Stimulated activated CD4-positive, alpha-beta T cell treated with anti-CD3 and anti-CD28 coated beads, Interleukin-1b, Interleukin-23, amount 100 ng/mL, for 48 hours (primary cell): ENCODE measurements at places on chromosomes 5 and 9.

GRCh38 chr9:125999504-125999881, 252.3 kb downstream of the PBX3 start:
- no peak for DNase-seq

DNA sequence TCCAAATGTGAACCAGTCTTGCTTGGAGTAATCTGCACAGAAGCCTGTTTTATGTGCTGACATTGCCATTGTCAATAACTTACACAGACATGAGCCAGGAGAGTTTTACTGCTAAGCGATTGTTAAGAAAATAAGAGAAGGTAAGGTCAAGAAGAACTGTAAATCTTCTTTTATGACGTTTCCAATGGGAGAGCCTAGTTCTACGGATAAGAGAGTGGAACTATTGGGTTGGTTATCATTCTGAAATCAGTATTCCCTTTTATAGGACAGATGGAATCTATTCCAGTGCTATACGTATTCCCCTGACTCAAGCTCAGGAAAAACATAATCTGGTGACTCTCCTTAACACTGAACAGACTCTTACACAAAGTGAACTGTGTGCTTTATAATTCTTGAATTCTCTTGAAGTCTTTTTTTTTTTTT, 137.9 kb upstream of the OTULINL start:
- no peak for DNase-seq

- DNase-seq, result no peak
Observed at GRCh38 chr9:17204611-17205152, 69.8 kb downstream of the CNTLN start.

DNA sequence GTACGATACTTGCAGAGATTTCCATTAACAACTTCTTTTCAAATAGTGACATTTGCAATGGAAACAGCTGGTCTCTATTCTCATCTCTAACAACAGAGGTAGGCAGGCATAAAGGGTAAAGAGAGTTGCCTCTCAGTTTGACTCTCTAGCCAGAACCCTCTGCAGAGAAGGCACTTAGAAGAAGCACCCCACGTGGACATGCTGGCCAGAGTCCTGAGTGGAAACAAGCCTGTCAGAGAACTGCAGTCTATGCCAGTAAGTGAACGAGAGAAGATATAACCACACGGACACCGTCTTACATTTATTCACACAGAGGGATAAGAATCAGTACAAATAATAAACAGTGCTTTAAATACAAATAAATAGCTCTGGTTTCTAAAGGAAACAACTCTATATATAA, 11.0 kb upstream of the LHX6 start:
- no peak for DNase-seq

DNA sequence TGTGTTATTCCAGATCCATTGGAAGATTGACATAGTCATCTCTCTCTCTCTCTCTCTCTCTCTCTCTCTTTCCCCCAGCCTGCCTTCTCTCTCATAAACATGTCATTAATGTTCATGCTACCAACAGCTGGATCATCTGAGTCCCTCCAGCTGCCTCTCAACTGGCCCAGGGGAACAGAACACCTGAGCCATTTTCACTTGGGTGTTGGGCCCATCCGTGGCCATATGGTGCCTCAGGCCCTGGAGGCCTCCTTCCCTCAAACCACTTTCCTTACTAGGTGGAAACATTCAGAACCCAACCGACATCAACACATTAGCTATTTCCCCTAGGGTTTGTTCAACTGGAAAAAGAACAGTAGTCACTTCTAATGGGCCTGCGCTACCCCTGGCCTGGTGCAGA, 196.2 kb downstream of the FRMD3 start:
- DNase-seq, result no peak

GRCh38 chr9:78856144-78856543, 559.2 kb downstream of the PSAT1 start:
- no peak for DNase-seq

GRCh38 chr9:137314561-137315560, 12.8 kb upstream of the NRARP start:
- no peak for DNase-seq

DNA sequence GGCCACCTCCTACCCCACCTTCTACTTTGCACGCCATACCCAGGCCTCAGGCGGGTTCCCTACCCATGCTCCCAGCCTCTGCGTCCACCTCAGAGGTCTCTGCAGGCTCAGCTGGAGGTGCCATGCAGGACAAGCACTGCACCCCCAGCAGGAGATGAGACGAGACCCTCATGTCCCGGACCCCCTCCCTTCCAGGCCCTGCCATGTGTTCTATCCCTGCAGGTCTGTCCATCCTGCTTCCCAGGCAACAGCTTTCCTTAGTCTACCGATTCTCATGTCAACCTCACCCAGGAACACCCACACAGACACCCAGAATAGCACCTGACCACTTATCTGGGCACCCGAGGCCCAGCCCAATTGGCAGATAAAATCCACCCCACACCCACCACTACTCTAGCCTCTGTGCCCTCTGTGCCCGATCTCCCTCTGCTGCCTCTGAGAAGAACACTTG, 52.1 kb downstream of the SEMA4D start:
- DNase-seq, result no peak

- DNase-seq, result no peak
Observed at GRCh38 chr9:121954477-121955140, 138.5 kb downstream of the TTLL11 start.

DNA sequence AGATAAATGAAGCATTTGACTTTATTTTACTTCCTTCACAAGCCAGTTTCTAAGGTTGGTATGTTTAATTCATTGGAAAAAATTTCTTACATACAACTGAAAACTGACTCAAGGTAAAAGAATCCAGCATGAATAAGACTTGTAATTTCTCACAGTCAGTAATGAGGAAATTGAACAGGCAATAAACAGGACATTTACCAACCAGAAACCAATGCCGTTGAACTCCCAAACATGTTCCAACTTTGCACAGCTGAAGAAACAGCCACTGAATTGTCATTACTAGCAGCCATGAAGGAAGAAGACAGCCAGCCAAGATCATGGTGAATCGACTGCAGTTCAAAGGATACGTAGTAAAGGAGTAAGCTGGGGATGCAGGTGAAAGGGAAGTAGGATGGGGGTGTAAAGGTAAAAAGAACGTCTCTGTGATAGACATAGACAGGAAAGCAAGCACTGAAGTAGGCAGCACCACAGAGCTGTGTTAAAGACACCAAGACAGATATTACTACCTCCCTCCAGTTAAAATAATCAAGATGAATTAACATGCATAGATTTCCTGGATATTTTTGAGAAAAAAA, 21.3 kb upstream of the SLC12A2 start:
- no peak for DNase-seq
